Esophagus squamous epithelium (tissue), 5 donors: ENCODE measurements at places on chromosomes 11 and 22.

- no peaks in the 10 kb centered on the region for H3K27me3 ChIP-seq
- no peaks in the 10 kb centered on the region for H3K36me3 ChIP-seq
- H3K4me1 ChIP-seq, result peaks cover 4% of the 10 kb centered on the region
- no peak for DNase-seq
Measured at GRCh38 chr11:48005831-48006270, 25.5 kb downstream of the PTPRJ start.

- peaks cover 31% of the 10 kb centered on the region for H3K27me3 ChIP-seq
- H3K36me3 ChIP-seq, result no peaks in the 10 kb centered on the region
- no peak for DNase-seq
Measured at GRCh38 chr11:119941171-119941570, 196.7 kb downstream of the TRIM29 start.

DNA sequence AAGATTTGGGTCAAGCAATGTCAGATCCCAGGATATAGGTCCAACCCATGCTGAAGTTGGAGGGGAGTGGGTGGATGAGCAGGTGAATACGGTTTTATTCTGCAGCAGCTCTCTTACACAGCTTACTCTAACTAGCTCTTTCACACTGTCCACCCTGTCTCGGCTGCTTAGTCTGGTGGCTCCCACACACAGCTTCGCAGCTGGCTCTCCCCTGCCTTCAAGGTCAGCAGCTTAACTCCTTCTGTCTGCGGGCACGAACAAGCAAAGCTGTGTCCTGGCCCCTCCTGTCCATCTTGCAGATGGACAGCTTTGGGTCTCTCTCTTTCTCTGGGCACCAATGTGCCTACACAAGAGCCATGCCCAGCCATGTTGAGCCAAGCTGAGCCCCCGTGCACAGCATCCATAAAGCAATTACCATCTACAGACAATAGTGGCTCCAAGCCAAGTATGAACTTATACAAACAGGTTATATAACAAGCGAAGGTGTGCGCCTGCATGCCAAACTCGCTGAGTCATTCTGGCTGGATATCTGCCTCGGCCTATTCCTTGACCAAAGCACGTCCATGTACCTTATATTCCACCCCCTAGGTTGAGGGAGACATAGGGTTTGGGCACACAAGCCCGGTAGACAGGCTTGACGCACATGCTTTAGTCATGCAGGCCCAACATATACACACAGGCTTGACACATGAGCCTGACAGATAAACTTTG, 1307.8 kb upstream of the RAG2 start:
- H3K27me3 ChIP-seq, result no peaks in the 10 kb centered on the region
- no peak overlapping the region for H3K4me3 ChIP-seq
- H3K27ac ChIP-seq, result no peak overlapping the region

DNA sequence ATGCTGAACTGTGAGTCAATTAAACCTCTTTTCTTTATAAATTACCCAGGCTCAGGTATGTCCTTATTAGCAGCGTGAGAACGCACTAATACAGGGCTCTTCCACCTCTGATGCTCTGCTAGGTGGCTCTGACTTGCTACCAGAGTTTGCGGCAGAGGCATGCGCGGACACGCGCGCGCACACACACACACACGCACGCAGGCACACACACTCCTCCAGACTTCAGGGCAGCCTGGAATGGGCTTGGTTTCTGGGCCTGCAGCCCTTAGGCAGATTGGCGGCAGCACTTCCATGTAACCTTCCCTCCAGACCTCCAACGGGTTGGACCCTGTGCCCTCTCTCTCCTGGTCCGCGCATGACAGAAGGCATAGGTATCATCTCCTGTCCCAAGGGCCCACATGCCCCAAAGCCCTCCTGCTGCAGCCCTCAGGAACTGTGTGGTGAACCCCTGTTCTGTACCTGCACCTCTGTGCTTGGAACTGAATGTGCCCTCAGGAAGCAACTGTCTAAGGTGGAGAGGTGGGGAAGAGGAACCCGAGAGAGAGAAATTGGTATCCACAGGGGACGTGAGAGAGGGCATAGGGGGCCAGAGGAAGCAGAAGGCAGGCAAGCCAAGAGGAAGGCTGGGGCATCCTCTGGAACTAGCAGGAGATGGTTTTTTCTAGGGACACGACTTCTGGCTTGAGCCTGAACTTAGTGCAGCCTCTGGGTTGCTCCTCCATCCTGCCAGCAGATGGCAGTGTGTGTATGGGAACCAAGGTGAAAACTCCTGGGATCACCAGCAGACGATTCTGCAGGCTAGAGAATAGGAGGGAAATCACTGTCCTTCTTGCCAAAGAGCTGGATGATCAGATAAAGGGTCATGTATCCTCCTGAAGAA, 23.4 kb upstream of the RIC3 start:
- no peaks in the 10 kb centered on the region for H3K4me1 ChIP-seq
- H3K27ac ChIP-seq, result no peak overlapping the region
- H3K4me3 ChIP-seq, result no peak overlapping the region

GRCh38 chr11:21653951-21654421, 538.9 kb upstream of the ANO5 start:
- no peak for DNase-seq
- no peaks in the 10 kb centered on the region for H3K36me3 ChIP-seq
- H3K27ac ChIP-seq, result no peak overlapping the region
- H3K4me3 ChIP-seq, result no peak overlapping the region
- no peaks in the 10 kb centered on the region for H3K27me3 ChIP-seq

DNA sequence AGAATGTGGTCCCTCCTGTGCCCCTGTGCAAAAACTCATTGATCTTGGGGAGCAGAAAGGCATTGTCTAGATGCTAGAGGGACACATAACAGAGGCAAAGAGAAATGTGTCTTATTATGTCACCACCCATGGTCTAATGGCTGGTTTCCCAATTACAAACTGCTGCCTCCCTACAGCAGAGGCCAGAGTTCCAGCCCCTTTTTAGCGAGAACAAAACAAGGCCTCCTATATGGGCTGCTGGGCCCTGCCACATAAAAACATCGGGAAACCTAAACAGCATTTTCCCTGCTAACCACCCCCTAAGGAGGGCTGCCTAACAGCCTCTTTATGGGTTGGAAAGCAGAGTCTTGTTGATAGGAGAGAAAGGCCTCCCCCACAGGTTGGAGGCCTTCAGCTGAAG, 75.2 kb upstream of the CRTAM start:
- H3K36me3 ChIP-seq, result no peaks in the 10 kb centered on the region
- no peak for DNase-seq
- no peaks in the 10 kb centered on the region for H3K27me3 ChIP-seq
- no peaks in the 10 kb centered on the region for H3K4me1 ChIP-seq
- H3K27ac ChIP-seq, result no peak overlapping the region

- no peak for DNase-seq
- H3K27me3 ChIP-seq, result no peaks in the 10 kb centered on the region
- H3K4me1 ChIP-seq, result no peaks in the 10 kb centered on the region
- H3K36me3 ChIP-seq, result no peaks in the 10 kb centered on the region
- no peak overlapping the region for H3K4me3 ChIP-seq
- no peak overlapping the region for H3K27ac ChIP-seq
Measured at GRCh38 chr22:47841156-47841555, 1078.7 kb downstream of the TBC1D22A start.

DNA sequence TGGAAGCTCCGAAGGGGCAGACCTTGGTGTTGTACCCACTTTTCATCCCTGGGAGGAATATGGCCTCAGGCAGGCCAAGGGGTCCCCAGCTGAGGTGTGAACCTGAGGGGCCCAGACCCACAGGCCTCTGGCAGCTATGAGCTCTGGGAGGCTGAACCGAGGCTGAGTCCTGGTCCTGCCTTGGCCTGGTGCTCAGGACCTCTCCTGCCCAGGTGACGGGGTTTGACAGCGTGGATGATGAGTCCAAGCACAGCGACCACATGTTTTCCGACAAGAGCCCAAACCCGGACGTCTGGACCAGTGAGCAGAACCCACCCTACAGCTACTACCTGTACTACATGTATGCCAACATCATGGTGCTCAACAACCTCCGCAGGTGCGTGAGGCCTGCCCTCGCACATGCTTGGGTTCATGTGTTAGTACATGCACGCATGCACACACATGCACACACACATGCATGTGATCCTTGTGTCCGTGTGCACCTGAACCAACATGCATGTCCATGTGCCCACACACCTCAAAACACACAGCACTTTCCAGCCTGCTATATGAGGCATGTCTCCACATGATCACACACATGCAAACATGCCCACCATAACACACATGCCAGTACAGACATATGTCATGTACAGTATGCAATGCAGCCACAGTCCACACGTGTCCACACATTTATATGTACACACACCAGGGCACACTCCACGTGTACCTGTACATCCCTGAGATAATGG, 40.9 kb downstream of the RNF141 start:
- H3K36me3 ChIP-seq, result peaks cover 3% of the 10 kb centered on the region
- no peak for DNase-seq
- peaks cover 9% of the 10 kb centered on the region for H3K4me1 ChIP-seq

- no peak for DNase-seq
- H3K4me3 ChIP-seq, result no peak overlapping the region
- no peaks in the 10 kb centered on the region for H3K27me3 ChIP-seq
- no peak overlapping the region for H3K27ac ChIP-seq
Measured at GRCh38 chr11:104652996-104653395, 245.3 kb downstream of the CASP12 start.

DNA sequence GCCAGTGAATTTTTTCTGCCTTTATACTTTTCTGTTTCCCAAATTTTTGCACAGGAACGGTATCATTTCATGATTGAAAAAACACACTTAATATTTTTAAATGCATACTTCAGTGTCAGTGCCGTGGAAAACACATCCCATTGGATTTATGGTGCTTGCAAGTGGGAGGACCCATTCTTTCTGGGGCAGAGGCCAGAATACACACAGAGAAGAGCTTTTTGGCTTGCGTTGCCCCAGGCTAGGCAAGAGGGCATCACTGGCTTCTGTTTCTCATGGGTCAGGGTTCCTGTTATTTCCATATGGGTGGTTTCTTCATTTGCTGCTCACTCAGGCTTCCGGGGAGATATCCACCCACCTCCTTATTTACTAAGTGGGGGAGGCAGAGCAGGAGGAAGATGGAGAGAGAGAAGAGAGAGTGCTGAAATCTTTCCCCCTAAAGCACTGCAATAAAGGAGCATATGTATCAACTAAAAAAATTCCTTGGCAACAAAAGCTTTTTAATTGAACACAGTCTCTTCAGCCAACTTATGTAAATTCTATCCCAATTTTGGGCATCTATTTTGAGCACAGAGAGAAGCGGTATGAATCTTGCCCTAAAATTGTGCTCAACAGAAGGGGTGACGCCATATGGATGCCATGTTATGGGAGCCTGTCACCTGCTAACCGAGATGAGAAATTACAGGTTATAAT, 66.0 kb upstream of the KIRREL3 start:
- H3K27ac ChIP-seq, result no peak overlapping the region
- H3K4me1 ChIP-seq, result no peaks in the 10 kb centered on the region
- H3K4me3 ChIP-seq, result no peak overlapping the region

DNA sequence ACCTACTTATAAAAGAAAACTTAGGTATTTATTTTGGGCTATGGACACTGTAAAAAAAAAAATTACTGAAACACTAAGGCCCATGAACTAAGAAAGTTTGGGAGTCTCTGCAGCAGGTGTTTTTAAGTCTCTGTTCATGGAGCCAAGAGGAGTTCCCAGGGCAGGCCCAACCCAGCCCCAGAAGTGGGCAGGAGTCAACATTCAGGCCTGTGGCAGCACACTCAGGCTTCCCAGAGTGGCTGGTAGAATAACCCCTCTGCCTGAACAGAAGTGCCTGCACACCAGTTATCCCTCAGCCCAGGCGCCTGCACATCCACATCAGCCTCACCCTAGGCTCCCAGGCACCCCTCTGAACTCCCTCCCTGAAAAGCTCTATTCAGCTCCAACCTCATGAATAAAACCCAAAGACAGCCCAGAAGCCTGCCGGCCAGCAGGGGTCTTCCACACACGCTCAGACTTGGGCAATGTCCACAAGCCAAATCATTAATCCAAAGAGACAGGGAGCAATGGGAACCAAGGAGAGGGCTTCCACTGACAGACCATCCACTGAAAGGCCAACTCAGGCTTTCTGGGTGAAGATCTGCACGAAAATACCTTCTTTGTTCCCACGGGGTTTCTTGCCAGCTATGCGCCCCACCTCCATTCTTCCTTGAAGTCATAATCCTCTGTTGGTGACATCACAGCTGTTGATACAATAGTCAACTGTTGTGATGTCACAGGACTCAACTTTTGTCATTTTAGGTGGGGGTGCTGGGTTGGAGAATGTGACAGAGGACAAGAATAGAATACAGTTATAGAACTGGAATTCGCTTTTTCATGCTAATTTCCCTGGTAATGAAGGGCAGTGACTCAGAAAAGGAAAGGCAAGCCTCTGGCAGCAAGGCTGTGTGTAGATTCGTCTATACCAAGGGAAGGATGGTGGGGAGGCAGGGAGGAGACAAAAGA, 83.7 kb downstream of the RPL27A start:
- peak overlapping the region; percentile 78 for H3K27ac ChIP-seq
- H3K27me3 ChIP-seq, result no peaks in the 10 kb centered on the region
- peaks cover 31% of the 10 kb centered on the region for H3K4me1 ChIP-seq

GRCh38 chr11:68375766-68376165, 63.4 kb downstream of the LRP5 start:
- no peaks in the 10 kb centered on the region for H3K36me3 ChIP-seq
- no peaks in the 10 kb centered on the region for H3K27me3 ChIP-seq
- no peak overlapping the region for H3K4me3 ChIP-seq
- peaks cover 28% of the 10 kb centered on the region for H3K4me1 ChIP-seq
- H3K27ac ChIP-seq, result no peak overlapping the region
- DNase-seq, result no peak

DNA sequence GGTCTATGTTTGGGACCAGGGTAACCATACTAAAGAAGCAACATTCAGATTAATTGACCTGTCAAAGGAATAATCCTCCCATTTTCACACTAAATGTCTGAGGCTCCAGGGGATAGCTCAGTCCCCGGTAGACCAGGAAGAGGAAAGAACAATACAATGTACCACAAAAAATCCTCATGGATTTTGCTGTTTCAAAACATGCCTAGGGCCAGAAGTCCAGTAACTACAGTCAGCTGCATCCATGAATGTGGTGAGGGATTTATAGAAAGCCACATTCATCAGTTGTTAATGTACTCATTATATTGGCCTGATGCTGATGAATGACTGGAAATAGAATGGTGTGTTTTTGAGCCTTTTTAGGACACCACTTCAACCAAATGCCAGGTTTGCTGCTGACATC, 6.9 kb upstream of the ETS1 start:
- H3K4me1 ChIP-seq, result no peaks in the 10 kb centered on the region
- H3K36me3 ChIP-seq, result no peaks in the 10 kb centered on the region
- no peak for DNase-seq
- no peak overlapping the region for H3K27ac ChIP-seq
- no peaks in the 10 kb centered on the region for H3K27me3 ChIP-seq

GRCh38 chr11:14366936-14367335, 8.0 kb upstream of the RRAS2 start:
- no peak overlapping the region for H3K27ac ChIP-seq
- no peaks in the 10 kb centered on the region for H3K4me1 ChIP-seq
- H3K27me3 ChIP-seq, result no peaks in the 10 kb centered on the region
- H3K36me3 ChIP-seq, result no peaks in the 10 kb centered on the region
